Stimulated activated CD4-positive, alpha-beta T cell treated with anti-CD3 and anti-CD28 coated beads, Interleukin-1b, Interleukin-23, amount 100 ng/mL, for 1 hour (primary cell): ENCODE measurements at places on chromosomes 4 and X.
A peak's percentile ranks its signal among the peaks of the same experiment; 100 is the strongest.

DNA sequence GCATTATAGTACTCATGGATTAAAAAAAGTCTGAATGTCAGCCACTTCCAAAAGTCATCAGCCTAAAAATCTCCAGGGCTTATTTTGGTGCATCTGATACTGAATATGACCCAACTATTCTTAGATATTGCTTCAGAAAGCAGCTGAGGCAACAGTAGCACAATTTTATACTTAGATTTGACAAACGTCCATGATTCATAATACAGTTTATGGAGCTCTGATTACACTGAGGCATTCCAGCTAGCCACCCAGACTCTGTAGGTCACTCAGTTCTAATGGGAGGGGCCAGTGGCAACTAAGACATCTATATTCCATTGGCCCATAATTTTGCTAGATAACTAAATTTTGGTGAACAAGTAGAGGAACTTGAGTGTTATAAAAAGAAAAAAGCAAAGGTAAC, 10.3 kb downstream of the SPATA4 start:
- no peak for DNase-seq

DNA sequence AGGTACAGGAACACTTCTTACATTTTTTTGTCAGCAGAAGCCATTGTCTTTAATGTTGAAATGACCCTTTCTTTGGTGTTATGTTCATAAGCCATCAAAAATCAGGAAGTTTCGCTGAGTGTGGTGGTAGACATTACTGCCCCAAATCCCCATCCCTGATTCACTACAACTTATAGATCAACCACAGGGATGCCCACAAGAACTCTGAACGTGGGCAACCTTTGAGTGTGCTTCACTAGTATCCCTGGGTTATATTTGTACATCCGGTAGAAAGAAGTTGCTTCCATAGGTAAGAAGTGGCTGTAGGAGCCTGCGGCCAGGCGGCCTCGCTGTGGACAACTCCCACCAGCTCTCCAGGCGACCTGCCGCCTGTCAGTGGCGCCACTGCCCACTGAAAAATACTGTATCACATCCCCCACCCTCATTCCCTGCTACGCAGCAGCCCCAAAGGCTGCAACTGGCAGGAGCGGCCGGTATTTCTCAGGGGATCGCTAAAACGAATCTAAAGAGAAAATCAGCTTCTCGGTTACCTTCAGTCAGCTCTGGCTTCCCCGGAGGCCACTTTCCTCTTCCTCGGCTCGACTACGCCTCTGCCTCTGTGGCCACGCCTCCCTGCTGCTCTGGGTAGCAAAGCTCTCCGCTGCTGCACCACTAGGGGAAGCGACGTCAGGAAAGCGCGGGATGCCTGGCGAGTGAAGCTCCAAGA, 13.9 kb upstream of the ETDC start:
- DNase-seq = peak; percentile 14

DNA sequence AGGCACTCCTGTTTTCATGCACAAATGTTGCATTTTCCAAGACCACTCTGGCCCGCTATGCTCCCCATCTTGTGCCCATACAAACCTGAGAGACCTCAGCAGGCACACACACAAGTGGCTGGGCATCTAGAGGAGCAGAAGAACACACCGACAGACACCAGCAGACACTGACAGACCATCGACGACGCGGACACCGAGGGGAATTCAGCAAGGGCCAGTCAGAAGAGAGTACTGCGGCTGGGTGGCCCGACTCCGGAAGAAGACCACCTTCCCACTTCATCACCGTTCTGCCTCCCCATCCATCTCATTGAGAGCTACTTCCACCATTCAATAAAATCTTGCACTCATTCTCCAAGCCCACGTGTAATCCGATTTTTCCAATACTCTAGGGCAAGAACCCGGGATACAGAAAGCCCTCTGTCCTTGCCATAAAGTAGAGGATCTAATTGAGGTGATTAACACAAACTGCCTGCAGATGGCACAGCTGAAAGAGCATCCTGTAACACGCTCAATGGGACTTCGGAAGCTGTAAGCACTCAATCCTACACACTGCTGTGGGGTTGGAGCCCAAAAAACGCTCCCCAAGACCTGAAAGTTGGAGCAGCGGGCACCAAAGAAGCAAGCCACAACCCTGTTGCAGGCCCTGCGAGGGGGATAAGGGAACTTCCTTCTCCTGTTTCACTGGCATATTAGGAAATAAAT, 780.9 kb downstream of the ARAP2 start:
- DNase-seq = no peak

DNA sequence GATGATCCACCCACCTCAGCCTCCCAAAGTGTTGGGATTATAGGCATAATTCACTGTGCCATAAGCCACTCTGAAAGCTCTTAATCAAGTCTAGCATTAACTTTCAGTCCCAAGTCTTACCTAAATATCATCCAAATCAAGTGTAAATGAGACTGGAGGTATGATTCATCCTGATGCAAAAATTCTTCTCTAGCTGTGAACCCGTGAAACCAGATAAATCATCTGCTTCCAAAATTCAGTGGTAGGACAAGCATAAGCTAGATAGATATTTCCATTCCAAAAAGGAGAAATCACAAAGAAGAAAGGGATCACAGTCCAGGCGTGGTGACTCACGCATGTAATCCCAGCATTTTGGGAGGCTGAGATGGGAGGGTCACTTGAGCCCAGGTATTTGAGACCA, 8.8 kb upstream of the TBC1D25 start:
- DNase-seq = no peak

DNA sequence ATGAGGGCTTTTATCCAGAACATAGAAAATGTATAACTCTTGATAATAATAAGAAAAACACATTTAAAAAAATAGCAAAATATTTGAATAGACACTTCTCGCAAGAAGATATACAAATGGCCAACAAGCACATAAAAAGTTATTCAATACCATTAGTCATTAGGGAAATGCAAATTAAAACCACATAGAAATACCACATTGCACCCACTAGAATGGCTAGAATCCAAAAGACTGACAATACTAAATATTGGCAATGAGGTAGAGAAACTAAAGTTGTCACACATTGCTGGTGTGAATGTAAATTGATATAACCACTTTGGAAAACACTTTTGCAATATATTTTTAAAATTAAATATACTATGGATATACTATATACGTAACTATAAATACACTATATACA, 754.3 kb upstream of the MAGEB2 start:
- DNase-seq = no peak

- DNase-seq = no peak
These were observed 518.7 kb downstream of the C4orf33 start for GRCh38 chr4:129614611-129615010.

- DNase-seq = no peak
These were observed 63.2 kb downstream of the QDPR start for GRCh38 chr4:17448689-17449088.

DNA sequence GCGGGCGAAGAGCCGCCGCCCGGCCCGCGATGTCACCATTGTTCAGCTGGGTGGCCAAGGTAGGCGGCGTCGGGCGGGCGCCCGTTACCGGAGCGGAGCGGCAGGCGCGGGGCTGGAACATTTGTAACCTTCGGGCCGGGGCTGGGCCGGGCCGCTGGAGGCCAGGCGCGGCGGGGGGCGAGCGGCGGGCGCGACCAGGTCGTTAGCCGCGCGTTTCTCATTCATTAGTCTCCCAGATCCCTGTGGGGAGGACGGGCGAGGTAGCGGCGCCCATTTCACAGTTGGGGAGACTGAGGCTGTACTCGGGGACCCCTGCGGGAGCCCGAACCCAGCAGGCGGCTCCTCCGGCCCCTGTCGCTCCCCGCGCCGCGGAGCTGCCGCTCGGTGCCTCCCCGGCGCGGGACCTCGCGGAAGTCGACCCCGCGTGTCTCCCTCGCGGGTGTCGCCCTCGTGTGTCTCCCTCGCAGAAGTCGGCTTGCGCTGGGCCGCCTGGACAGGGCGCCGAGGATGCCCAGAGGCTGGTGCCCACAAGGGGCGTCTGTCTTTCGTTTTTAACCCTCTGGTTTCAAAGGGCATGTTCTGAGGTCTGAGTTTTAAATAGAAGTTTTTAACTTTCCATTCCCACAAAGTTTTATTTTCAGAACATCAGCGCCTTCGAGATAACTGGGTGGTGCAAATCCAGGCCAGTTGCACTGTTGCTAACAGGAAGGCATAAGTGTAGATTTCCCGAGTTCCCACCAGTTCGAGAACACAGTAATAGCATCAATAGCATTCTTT, 17.5 kb downstream of the PTTG2 start:
- DNase-seq = peak; percentile 33

DNA sequence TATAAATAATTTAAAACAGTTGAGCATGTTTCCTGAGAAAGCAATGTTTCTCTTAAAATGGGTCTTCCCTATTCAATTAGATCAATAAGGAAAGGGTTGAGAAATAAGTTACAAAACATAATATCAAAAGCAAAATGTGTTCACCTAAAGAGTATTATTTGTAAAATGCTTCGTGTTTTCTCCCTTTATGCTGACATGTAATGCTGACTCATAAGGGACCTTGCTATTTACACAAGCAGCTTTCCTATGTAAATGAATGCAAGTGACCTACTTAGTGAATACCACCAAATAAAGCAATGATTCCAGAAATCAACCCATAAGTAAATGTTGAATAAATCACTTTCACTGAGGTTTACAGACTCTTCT, 91.5 kb downstream of the ELOVL6 start:
- DNase-seq = no peak
